Stimulated activated CD8-positive, alpha-beta memory T cell treated with anti-CD3 and anti-CD28 coated beads, Interleukin-4, amount 100 ng/mL, for 1 hour (primary cell): ENCODE measurements at places on chromosomes 12 and 14.

DNA sequence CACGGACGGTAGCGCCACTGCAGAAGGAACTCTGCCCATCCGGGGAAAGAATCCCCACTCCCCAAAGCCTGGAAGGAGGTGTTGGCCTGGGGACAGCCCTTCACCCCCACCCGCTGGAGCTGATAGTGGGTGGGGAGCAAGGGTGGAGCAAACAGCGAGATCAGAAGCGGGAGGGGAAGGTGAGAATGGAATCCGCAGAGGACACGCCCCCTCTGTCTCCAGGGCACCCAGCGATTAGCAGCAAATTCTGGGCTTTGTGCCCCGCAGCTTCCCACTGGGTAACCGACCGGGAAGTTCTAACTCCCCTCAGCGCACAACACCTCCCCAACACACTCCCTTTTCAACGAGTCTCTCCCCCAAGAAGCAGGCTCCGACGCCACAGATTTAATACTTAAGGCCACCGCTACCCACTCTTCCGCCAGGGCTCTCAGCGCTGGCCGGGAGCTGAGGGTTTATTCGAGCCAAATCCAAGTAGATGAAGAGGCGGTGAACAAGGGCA, 1.4 kb downstream of the SLC25A29 start:
- DNase-seq = no peak

DNA sequence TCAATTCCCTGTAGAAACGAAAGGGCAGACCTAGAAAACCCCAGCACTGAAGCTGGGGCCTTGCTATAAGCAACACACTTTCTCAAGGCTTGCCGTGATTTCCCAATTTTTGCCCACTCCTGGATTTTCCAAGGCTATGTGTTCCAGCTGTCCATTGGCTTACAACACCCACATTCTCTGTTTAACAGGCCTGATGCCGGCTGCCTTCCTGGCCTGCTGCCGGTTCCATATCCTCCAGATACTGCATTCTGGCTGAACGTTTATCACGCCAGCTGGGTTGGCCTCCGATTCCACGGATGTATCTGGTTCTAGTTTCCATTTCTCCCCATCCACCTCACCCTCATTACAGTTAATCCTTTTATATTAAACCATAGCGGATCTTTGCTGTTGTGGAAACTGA, 2.0 kb upstream of the PCNX1 start:
- DNase-seq = no peak

DNA sequence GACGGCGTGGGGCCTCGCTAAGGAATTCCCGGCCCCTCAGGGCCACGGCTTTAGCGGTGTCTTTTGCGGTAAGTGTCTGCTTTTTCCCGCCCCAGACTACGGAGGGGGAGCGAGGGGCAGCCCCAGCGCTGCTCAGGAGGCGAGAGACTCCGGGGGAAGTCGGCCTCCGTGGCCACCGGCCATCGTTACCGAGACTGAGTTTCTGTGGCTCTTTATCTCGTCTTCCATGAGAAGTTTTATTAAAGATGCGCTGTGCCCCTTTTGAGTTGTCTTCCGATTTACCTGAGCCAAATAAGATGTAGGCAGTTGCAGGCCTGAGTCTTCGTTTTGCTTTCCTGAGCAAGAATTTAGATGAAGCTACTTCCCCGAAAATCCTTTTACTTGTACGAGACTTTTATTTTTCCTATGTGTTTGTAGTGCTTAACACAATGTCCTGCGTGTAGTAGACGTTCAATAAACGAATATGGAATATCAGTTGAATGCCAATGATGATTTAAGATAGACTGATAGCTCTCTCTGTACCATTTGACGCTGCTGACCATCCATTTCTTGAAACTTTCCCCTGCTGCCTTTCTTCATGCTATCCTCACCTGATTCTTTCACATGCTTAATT, 462 bp downstream of the SRP54 start:
- DNase-seq = no peak

DNA sequence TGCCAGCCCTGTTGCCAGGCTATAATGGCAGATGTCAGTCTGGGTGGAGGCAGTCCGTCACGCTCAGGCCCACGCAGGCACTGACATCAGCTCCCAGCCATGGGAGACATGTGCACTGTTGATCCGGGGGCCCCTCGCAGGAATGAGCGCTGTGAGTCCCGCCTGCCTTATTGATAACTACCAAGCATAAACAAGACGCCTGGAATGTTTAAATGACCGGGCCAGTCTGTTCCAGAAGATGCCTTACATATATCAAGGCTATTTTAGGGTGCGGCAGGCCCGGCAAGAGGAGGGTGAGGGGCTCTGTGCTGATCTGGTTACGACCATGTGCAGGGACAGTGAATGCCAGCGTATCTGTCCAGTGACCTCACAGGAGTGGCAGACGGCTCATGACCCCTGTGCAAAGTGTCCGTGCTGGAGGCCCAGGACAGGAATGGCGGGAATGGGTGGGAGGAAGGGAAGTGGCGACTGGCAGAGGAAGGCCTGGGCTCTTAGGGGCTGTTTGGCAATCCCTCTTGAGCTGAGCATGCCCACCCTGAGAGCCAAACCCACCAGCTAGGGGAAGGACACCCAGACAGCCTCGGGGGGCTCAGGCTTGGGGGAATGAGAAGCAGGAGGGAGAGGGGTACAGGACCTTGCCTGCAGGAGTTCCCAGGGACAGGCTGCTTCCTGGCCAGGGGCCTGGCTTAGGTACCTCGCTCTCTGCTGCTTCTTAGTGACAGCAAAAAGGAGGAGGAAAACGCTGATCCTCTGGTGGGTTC, 49.3 kb downstream of the DLK1 start:
- DNase-seq = no peak

DNA sequence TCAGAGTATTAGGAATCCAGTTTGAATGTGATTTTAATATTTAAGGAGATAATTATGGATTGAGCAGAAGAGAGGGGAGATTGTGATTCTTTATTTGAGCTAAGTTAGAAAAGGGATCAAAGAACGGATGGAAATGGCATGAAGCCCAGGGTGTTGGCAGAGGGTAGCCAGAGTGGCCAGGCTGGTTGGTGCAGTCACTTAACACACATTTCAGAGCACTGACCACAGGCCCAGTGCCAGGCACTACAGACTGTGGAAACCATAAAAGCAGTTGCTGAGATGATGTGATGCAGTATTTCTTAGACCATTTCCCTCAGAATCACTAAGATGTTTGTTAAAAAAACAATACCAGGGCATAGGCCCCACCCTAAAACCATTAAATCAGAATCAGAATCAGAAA, 167.7 kb upstream of the AMIGO2 start:
- no peak for DNase-seq

DNA sequence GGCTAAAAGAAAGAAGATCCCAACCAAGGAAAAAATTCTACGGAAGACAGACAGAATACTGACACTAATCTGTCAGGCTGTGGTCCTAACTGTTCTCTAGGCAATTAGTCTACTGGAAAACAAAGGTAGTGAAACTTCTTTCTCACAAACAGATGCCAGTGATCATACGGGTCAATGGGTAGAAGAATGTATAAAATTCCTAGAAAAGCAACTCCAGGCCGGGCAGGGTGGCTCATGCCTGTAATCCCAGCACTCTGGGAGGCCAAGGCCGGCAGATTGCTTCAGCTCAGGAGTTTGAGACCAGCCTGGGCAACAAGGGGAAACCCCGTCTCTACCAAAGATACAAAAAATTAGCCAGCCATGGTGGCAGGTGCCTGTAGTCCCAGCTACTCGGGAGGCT, 64.8 kb downstream of the HECTD4 start:
- no peak for DNase-seq

DNA sequence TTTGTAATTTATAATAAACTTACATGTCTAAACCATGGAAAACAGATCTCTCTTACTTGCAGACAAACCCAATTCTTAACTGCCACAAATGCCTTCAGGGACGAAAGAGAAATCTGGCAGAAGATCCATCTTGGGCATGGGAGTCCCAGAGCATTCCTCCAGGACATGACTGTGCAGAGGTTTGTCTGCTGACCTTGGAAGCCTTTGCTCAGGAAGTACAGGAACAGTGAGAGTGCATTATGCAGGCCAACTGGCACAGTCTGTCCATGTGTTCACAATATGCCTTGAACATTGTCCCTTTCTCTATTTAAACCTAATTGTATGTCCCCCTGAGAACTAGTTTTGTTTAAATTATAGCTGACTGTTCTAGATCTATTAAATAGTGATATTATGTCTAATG, 467.1 kb downstream of the ATP23 start:
- no peak for DNase-seq

DNA sequence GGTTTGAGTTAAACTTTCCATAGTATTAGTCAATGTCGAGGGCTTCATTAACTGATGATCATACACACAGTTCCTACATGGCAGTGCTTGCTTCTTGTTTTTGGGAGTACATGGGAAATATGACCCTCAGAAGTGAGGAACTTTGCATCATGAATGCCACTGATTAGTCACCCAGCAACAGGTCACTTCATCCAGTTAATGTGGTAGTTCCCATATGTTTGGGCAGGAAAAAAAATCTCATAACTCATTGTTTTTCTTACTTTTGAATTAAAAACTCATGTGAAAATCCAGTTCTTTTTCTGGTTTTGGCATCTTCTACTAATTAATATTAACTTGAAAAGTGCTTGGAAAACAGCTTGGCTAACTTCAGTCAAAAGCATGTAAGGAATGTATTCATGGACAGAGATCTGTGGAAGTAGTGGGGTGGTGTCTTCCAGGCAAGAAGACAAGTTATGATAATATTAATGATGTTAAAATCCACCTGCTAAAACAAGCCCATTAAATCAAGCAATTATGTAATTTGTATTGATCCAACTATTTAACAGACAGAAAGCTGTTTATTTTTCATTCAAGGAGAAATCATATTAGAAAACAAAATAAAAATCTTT, 309.1 kb upstream of the NAV3 start:
- DNase-seq = no peak

DNA sequence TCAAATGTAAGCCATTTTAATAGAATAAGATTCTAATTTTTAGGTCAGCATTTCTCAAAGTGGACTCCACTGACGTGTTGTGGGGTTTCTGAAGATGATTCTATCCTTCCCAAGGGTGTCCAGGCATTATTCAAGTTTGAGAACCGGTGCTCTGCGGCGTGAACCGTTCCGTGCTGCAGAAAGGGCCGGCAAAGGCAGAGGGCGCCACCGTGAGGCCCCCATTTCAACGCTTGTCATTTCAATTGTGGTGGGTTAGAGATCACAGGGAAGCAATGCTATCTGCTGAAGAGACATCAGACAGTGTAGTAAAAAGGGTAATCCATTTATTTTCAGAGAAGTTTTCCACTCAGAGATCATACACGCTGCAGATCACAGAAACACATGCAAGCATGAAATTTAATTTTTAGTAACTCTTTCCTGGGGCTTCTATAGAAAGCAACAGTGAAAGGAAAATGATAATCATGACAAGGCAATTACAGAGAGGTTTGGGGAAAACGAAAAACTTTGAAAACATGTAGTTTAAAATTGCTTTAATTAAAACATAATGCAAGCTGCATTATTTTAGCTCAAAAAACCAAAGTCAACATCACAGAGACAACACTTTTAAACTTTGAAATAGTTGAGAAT, 201.7 kb downstream of the EXOC5 start:
- DNase-seq = no peak

DNA sequence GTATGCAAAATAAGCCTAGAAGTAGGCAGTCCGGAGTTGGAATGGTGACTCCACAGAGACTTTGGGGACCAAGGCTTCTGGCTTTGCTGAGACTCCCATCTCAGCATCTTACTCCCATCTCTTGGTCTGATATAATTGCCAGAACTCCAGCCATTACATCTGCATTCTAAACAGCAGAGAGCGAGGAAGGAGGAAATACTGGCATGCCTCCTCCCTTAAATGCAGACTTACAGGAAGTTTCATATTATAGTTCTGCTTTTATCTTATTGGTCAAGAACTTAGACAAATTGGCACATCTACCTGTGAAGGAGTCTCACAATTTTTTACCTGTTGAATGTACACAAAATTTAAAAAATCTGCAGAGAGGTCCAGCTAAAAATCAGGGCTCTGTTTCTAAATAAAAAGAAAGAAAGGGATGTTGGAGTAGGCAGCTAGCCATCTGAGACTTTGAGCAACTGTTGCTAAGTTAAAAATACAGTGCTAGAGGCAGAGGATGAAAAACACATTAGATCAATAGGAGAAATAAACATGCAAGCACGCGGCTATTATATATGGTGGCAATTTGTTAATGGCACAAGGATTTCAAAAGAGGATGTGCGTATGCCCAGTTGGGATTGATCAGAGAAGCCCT, 209.9 kb upstream of the HMGA2 start:
- DNase-seq = no peak

GRCh38 chr12:92206011-92206410, 60.4 kb upstream of the BTG1 start:
- DNase-seq = no peak

DNA sequence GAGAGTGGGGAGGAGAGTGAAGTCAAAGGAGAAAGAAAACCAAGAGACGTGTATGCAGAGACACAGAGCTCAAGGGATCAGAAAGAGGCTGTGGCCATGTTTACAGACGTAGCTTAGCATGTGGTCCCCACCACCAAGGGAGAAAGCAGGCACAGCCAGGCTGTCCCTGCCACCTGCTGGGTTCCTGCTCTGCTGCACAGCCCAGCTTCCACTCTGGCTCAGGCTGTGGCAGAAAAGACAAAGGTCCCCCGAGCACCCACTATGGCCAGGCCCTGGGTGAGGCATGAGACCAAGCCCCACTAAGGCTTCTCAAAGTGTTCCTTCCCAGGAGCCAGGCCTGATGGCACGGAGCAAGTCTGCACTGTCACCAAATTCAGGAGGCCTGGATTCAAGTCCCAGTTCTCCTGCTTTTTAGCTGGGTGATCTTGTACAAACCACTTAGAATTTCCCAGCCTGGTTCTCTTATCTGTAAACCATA, 25.9 kb upstream of the COL2A1 start:
- no peak for DNase-seq

GRCh38 chr14:59277659-59278058, 89.2 kb downstream of the DAAM1 start:
- no peak for DNase-seq

GRCh38 chr12:99620159-99620479, 27.4 kb upstream of the GARIN6 start:
- no peak for DNase-seq

- DNase-seq = no peak
Observed at GRCh38 chr14:61089126-61089750, 108.2 kb downstream of the SLC38A6 start.

GRCh38 chr14:102215071-102215470, 75.4 kb downstream of the WDR20 start:
- DNase-seq = no peak

GRCh38 chr12:52878507-52879393, 26.1 kb downstream of the KRT8 start:
- no peak for DNase-seq

- DNase-seq = no peak
Observed at GRCh38 chr12:115598871-115599811, 678.4 kb downstream of the MED13L start.
